ENCODE measurements at places on chromosomes 2 and 18.
A peak's percentile ranks its signal among the peaks of the same experiment; 100 is the strongest.

DNA sequence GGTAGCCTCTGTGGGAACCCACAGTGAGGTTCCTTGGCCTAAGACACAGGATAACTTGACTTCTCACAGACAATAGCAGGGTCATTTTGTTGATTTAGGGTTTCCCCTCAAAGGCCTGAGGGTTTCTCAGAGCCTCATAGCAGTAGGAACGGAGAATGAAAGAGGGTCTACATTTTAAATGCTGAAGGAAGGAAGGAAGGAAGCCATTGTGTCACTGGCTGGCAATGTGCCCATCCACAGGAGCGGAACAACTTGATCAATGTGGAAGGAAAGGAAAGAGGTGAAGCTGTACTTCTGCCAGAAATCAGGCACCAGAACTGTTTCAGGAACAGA lies 5.1 kb downstream of the IL1B start:
- DNase-seq: no peak

GRCh38 chr2:142218471-142218870 lies 87.7 kb upstream of the LRP1B start:
- no peak for DNase-seq

DNA sequence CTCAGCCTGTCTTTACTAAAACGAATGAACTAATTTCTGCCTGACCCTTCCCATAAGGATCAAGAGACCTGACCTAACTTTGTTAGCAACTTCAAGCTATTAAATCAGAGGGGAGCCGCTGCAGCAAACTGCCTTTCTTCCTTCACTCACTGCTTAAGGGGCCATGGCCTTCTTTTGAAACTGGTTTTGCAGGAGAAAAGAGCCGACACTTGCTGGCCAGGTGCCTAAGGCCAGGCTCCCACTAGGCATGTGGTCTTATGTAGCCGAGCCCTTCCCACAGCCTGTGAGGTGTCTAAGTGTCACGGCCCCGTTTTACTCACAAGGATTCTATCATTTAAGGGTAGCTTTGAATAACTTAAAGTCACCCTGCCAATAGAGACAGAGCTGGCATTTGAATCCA lies 130.8 kb downstream of the ZNF236 start:
- no peak for DNase-seq

DNA sequence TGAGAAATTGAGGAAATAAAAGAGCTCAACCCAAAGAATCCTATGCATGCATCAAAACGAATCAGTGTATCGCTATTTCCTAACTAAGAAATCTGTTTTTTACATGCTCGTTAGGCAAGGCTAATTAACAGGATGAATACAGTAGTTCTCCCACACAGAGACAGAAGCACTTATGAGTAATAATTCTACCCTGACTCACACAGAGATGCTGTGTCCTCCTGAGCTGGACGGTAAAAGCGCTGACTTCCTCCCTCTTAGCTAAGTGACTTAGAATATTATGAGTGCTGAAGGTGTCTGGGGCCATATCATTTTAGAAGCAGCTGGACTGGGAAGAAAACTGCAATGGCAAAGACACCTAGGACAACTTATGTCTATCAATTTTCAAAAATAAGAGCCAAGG lies 18.5 kb downstream of the PLEKHM3 start:
- DNase-seq: no peak

DNA sequence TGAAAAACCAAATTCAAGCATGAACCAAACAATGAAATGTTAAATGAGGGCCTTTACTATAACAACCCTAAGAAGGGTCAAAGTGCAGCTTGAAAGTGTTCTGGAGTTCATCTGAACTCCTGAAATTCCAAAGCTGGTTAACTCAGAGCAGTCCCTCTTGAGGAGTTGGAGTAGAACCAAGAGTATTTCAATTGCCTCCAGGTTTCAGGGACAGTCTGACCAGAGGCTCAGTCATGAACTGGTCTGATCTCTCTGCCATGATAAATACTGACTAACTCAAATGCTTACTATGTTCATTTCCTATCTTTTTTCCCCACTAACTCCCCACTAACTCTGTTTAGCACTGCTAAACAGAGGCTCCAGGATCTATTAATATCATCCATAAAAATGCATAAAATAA lies 2.7 kb downstream of the STARD7 start:
- DNase-seq: no peak

DNA sequence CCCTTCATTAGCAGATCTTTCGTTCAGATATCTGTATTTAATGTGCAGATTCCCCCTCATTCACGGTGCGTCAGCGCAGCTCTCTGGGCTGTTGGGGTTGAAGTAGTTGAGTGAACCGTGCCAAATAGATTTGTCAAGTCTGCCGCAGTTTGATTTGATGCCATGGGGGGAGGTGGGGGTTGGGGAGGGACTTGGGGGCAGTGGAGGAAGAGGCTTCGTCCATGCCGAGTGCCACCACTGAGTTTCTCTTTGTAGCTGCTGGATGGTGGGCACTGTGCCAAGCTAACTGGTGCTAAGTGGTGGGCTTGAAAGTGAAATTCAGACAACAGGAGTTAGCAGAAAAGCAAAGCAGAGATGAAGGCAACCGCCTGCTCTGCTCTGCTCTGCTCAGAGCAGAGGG lies 47.9 kb downstream of the NRP2 start:
- no peak for DNase-seq

GRCh38 chr2:35606394-35606793 lies 749.2 kb upstream of the CRIM1 start:
- DNase-seq: no peak

GRCh38 chr2:136131961-136132824 lies 14.2 kb upstream of the CXCR4 start:
- DNase-seq: peak; percentile 66

DNA sequence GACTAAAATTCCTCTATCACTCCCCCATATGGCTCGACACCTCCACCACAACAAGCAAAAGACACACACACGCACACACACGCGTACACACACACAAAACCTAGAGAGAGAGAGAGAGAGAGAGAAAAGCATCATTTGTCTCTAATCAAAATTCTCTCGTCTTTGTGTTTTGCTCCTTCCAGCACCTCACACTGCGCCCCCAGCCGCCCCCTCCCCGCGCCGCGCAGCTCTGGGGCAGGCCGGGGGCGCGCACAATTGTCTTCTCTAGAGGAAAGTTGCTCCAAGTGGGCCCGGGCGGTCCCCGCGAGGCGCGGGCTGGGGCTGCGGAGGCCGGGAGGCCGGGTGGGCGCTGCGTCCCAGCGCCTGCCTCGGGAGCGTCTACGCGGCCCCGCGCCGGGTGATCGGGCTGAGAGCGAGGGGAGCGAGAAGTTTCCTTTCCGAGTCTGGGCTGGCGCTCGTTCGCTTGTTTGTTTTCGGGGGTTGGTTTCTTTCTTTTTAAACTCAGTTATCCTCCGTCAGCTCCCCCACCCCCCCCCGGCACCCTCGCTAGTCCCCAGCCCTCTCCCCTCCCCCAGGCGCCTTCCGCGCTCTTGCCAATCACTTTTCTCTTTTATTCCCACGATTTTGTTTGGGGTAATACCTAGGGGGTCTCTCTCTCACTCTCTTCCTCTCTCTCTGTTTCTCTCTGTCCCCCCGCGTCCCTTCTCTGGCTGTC lies 4.1 kb downstream of the ZEB2 start:
- peak; percentile 49 for DNase-seq

DNA sequence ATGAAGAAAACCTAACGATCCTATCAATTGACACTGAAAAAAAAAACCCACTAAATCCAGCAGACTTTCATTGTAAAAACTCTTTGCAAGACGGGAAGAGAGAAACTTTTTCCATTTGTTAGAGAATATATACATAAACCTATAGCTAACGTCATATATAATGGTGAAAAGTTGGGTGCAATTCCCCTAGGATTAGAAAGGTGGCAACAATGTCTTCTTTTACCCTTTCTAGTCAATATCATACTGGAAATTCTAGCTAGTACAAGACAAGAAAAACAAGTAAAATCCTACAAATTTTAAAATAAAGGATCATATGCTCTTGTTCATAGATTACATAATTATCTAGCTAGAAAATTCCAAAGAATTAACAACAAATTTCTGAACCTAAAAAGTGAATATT lies 1596.5 kb upstream of the LRRTM1 start:
- no peak for DNase-seq

GRCh38 chr18:79903787-79904356 lies 47.6 kb downstream of the SLC66A2 start:
- DNase-seq: no peak

- DNase-seq: no peak
Observed at GRCh38 chr2:27080140-27080469, 1.7 kb downstream of the EMILIN1 start.

- no peak for DNase-seq
Observed at GRCh38 chr2:224155896-224156295, 116.8 kb upstream of the SERPINE2 start.

DNA sequence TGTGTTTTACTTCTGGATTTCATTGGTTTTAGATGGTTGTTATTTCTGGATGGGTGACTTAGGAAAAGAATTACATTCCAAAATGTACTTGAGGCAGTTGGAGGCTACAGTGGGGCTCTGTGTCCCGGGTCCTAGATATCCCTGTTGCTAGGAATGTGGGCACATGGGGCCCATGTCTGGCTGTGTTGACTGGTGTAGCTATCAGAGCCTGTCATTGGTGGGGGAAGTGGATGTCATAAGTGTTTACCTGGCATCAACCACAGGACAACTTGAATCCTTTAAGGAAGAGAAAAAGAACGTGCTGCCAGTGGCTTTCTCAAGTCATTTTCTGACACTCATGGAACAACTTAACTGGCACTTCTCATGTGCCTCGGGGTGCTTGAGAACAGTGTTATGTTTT lies 30.4 kb downstream of the IL18R1 start:
- no peak for DNase-seq

GRCh38 chr2:189177251-189177840 lies 2.2 kb downstream of the COL5A2 start:
- no peak for DNase-seq

DNA sequence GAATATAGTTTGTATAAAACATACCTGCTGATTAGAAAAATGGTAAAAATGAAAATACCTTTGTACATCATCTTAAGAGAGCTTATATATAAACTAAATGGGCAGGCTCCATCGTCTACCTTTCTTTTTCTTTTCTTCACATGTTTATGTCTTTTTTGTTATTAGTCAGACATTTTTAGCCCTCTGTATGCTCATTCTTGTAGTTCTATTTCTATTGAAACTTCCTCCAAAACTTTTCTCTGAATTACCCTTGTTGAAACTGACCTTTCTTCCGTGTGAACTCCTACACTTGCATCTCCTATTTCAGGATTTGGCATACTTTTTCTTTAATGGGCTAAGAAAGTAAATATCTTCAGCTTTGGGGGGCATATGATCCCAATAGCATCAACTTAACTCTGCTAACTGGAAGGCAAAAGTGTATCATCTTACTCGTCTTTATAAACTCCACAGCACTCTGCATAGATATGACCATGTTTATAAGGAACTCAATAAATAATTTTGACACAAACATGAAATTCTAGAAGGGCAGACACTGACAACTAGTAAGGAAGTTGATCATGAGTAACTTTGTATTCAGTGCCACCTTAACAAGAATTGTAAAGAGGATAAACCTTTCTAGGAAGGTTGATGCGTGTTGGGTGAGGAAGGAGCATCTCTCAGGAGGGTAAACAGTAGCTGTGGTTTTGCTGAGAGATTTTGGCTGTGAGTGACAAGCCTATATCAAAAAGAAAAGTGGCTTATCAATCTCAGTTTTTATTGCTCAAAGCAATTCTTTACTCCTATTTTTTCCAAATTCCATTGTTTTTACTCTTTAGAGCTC lies 127.6 kb downstream of the PIK3C3 start:
- DNase-seq: no peak

GRCh38 chr2:19859565-19859964 lies 42.2 kb downstream of the TTC32 start:
- no peak for DNase-seq

GRCh38 chr2:8438996-8439395 lies 242.9 kb upstream of the ID2 start:
- no peak for DNase-seq

GRCh38 chr2:71571945-71572344 lies 118.6 kb downstream of the DYSF start:
- no peak for DNase-seq

DNA sequence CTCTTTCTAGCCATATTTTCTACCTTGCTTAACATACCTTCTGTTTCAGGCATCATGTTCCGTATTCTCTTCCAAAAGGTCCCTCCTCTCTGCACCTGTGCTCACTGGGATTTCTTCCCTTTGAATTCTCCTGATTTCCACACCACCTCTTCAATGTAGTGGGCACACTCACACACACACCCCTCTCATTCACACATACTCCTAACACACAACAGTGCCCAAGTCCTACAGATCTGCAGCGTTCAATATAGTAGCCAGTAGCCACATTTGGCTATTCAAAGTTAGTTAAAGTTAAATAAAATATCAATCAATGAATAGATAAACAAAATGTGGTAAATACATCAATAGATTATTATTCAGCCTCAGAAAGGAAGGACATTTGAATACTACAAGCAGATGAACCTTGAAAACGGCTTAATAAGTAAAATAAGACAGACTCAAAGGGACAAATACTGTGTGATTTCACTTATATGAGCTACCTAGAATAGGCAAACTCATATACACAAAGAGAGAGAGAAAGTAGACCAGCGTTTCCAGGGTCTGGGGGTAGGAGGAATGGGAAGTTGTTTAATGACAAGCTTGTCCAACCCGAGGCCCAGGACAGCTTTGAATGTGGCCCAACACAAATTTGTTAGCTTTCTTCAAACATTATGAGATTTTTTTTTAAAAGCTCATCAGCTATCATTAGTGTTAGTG lies 34.4 kb downstream of the MYCN start:
- DNase-seq: no peak

DNA sequence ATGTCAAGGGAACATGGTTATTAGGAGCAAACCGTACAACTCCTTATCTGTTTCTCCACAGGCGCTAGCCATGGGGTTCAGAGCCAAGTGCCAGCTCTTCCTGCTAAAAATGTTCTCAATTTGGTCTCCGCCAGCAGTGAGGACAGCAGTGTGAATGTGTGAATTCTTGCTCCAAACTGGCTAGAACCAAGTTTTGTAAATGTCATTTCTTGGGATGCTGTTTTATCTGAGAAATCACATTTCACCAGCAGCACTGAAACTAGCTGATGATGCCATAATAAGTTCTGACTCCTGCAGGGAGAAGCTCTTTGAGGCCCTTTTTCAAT lies 140.6 kb upstream of the LGALSL start:
- no peak for DNase-seq

All from activated naive CD8-positive, alpha-beta T cell treated with anti-CD3 and anti-CD28 coated beads, Interleukin-2, amount 50 U/mL, for 24 hours (primary cell).